ENCODE measurements at places on chromosomes 16 and 17. TPM values are rescaled to one million over a fixed set of nuclear protein-coding genes. Genes with fewer than 3 reads are reported as not detected.

DNA sequence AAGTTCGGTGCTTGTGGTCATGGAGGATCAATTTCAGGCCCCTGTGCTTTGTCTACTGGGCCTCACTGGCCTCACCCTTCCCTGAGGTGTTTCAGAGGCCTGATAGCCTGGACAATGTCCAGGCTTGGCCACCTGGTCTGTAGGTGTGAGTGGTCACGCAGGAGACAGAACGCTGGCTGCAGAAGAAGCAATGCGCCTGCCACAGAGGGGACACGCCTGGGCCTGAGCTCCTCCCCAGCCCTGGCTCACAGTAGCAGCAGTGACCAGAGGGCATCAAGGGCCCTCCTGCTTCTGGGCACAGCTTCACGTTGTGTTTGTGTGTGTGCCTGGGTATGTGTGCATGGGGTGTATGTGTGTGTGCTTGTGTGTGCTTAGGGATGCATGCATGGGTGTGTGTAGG, 1.9 kb upstream of the PITPNM3 start:
- DNase-seq: no peak

GRCh38 chr17:79039886-79040285, 15.9 kb downstream of the C1QTNF1 start:
- DNase-seq: no peak

DNA sequence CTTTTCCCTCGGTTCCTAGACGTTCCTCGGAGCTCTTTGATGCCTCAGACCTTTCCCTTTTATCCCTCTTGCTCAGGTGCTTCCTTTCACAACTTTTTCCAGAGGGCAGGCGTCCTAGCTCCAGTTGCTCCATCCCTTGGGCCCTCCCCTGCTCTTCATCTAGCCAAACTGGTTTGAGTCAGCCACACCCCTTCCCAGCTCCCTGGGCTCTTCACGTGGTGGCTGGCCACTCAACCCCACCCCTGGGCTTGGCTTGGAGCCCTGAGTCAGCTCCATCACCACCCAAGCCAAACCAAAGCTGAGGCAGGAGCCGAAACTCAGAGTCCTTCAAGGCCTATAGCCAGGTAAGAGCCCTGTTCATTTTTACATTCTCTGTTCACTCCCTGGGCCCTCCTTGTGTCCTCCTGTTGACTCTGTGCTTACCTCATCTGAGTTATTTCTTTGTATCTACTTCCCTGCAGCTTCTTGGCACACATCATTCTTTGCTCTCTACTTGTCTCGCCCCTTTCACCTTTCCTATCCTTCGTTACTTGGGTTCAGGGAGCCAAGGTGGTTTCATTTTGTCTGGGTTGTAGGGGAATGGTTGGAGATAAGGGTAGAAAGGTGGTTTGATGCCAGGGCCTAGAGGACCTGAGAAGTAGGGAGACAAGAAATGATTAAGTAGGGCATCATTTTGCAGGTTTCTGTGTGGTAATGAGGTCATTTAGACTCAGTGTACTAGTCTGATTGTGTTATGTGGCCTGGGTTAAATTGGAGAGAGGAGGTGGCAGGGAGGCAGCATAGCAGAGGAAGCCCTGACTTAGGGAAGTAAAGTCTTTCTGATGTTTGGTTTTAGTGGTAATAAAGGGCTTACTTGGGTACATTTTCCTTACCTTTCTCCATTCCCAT, 7.6 kb upstream of the PHKG2 start:
- peak; percentile 88 for DNase-seq

DNA sequence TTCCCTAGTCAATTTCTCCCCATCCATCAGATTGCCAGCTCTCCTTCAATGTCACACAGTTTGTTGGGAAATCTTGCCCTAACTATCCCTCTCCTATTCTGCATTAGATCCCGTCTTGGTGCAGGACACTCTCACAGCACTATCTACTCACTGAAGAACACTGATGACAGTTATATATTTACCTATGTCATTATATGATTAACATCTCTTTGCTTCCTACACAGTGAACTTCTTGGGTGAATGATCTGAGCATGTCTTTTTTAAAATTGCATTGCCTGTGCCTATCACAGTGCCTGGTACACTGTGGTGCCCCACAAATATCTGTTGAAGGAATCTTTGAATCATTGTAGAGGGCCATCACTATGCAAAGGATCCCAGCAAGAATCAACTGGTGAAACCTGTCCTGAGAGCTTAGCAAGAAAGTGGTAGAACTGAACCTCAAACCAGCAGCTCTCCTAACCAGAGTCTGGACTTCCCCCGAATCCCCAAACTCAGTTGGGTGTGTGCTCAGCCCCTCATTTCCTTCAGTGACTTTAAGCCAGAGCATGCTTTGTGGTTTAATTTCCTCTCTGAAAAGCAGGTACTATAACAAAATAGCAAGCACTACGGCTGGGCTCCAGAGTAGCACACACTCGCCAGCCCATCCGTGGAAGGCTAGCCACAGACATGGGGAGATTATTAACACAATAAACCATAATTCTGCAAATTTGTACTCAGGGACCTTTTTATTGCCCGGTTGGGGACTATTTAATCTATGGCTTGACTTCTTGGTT, 680.7 kb upstream of the SALL1 start:
- DNase-seq: no peak

DNA sequence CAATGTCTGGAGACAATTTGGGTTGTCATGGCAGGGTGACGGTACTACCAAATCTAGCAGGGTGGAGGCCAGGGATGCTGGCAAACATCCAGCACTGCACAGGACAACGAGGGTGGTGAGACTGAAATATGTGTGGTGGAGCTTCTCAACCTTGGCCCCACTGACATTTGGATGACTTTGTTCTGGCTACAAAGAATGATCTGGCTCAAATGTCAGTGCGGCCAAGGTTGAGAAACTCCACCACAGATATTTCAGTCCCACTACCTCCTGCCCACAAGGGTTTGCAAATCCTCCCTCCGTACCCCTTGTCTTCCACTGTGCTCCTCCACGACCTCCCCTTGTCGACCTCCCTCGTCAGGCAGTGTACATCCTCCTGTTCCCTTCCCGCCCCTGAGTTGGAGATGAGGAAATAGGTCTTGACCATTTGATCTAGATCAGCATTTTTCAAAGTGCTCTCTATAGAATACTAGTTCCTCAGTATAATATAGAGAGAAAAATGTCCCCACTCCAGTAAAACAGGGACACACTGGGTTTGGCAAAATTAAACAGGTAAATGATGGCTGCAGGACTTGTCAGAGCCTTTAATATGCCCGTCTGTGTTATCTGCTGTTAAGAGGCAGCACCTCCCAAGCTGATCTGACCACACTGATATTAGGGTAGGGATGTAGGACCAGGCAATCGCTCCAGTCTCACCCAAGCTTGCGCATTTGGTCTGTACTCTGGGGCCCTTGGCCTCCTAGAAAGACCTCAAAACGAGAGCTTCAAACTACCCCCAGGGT, 6.8 kb downstream of the OSGIN1 start:
- DNase-seq: no peak

DNA sequence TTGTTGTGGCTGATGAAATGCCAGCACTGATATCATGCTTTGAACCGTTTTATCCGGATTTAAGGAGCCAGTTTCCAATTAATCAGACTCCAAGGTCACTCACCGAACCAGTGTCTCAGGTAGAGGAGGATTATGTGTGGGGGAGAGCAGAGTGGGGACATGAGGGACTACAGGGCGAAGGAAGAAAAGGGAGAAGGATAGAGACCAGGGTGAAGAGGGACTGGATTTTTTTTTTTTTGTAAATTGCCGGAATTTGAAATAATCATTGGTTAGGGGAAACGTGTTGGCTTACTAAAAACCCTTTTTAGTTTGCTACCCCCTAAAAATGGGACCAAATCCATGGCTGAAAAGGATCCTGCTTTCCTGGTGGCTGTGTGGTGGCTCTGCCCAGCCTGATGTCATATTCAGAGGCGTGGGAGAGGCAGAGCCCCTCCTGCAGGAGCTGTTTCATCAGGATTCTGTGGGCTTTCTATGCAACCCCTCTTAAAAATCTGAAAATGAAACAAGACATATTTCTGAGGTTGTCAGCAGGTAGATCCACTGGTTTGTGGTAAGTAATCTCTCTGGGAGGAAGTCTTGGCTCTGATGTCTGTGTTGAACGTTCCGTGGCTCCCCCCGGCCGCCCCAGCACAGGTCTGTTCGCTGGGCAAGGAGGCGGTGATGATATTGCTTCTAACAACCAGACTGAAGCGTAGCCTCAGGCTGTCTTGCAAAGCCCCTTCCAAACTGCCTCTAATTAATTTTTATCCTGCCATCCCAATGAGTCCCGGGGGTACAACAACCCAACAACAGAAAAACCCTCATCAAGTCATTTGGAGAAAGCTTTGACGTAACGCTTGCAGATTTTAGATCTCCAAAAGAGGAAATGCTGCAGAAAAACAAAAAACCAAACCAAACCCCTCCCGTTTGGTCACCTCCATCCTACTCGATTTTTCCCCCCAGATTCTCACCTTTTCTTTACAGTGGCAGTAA, 143.0 kb upstream of the ZFHX3 start:
- no peak for DNase-seq

DNA sequence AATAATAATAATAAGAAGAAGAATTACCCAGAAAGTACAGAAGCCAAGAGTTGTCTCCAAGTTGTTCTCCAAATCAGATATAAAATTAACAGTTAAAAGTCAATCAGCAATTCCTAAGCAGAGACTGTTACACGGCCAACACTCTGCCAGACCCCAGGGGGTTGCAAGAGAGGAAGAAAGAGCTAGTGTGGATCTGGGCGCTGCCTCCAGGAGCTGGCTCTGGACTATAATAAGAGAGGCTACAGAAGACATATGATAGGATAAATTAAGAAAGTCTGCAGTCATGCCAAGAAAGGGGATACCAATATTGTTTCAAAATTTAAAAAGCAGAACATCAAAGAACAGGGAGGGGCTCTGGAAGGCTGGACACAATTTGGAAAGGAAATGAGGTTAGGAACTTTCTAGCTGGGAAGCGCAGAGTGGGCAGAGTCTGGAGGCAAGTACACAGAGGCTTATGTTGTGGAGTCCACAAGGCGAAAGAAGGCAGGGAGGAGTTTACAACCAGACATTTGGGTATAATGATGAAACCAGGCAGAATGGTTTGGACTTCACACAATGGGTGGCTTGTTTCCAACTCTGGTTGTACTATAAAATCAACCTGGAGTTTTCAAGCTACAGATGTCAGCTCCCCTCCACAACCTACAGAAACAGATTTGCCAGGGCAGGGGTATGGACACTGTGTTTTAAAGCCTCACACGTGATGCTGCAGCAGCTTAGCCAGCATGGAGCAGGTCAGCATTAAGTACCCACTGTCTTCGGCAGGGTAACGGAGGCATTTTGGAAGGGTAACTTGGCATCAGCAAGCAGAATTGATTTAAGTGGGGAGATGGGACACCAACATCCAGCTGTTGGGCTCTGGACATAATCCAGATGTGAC, 49.4 kb downstream of the SLC39A11 start:
- no peak for DNase-seq

DNA sequence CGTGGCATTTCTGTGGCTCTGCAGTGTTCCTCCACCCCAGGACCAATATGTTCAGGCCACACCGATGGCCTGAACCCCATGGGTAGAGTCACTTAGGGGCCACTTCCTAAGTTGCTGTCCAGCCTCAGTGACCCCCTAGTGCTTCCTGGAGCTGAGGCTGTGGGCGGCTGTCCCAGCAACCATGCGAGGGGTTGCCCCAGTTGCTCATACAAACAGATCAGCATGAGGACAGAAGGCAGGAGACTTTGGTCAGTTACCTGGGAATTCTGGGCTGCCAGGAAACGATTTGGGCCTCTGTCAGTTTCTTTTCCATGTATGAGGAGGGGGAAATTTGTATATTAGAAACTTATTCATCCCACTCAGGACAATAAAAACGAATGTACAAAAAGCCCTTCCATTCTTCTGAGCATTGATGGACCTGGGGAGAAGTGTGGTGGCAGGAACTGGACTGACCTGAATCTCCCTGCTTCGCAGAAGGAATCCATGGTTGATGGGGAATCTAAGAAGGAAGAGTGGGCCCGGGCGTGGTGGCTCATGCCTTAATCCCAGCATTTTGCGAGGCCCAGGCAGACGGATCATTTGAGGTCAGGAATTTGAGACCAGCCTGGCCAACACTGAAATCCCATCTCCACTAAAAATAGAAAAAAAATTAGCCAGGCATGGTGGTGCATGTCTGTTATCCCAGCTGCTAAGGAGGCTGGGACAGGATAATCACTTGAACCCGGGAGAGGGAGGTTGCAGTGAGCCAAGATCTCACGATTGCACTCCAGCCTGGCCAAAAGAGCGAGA, 4.9 kb upstream of the IL32 start:
- no peak for DNase-seq

GRCh38 chr17:17919169-17920107, 52.8 kb downstream of the TOM1L2 start:
- peak; percentile 85 for DNase-seq

GRCh38 chr17:8075574-8076342, 11.8 kb downstream of the ALOX12B start:
- no peak for DNase-seq

GRCh38 chr17:41678907-41679739, 9.6 kb upstream of the EIF1 start:
- no peak for DNase-seq

P2RX1 gene
- 8.6 TPM for total RNA-seq

MYH8 gene
- total RNA-seq: not detected

C16orf46 gene
- total RNA-seq: not detected

NXPH3 gene
- 15.9 TPM for total RNA-seq

TBC1D3G gene
- not detected for total RNA-seq

WFIKKN1 gene
- 2.1 TPM for total RNA-seq

TMEM235 gene
- total RNA-seq: not detected

HP gene
- total RNA-seq: 24.9 TPM

All from tibial nerve (tissue), 4 donors.